Sigmoid colon (tissue), 7 donors: ENCODE measurements at places on chromosomes 11 and 22. TPM values are rescaled to one million over a fixed set of nuclear protein-coding genes. Genes with fewer than 3 reads are reported as not detected.

OR51S1 gene
- not detected for total RNA-seq

ELFN2 gene
- total RNA-seq, result under 0.01 TPM

MYOD1 gene
- total RNA-seq, result not detected

HBB gene
- total RNA-seq, result 7.7 TPM

FGF19 gene
- total RNA-seq, result not detected

VSIG10L2 gene
- not detected for total RNA-seq

DUSP8 gene
- total RNA-seq, result 2.7 TPM

SNX19 gene
- total RNA-seq, result 78.8 TPM

PLAAT2 gene
- total RNA-seq, result 0.71 TPM

PRG2 gene
- not detected for total RNA-seq

KRTAP5-2 gene
- total RNA-seq, result not detected

DNA sequence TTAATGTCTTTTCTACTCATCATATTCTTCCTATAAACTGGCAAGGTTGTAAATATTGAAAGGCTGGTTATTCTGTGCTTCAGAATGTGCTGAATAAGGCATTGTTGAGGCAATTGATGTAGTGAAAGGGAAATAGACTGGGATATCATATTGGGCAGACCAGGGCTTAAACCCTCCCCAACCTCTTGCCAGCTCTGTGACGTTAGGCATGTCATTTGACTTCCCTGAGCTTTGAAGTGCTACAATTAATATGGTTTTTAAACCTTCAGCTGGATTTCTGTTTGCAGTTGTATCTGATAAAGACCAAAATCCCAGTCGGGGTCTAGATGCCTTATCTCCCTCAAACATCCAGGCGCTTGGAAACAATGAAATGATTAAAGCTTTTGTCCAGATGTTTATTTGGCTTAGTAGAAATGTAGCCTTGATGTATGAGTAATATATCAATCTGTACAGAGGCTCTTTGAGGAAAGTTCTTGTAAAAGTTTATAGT, 208.1 kb downstream of the DBX1 start:
- peak overlapping the region; percentile 15 for H3K27ac ChIP-seq
- no peaks in the 10 kb centered on the region for H3K4me1 ChIP-seq
- no peak for DNase-seq
- peaks cover 12% of the 10 kb centered on the region for H3K36me3 ChIP-seq
- H3K27me3 ChIP-seq, result no peaks in the 10 kb centered on the region
- H3K4me3 ChIP-seq, result no peak overlapping the region

DNA sequence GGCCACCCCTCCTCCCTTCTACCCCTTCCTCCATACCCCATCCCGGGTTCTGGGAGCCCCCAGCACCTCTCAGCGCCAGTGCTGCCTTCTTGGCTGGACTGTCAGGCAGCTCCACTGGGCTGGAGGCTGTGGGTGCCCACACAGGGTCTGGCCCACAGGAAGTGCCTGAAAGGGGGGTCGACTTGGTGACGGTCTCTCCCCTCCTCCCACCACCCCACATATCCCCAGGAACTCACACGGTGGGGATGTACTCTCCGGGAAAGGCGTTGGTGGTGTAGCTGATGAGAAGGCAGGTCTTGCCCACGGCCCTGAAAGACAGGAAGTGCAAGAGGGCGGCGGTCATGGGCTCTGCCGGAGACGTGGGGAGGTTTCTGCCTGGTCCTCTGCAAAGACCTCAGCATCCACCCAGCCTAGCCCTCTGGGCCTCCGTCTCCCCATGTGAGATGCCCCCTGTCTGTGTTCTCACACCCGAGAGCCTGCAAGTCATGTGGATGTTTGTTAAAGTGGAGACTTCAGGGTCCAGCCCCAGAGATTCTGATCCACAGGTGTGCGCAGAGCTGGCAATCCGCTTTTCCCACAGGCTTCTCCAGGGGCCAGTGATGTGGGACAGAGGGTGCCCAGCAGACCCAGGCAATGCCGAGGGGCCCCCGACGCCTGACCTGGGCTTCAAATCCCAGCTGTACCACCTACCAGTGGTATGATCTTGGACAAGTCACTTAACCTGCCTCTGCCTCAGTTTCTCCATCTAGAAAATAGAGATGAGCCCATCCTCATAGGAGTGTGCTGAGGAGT, 2.5 kb downstream of the RAC2 start:
- H3K27me3 ChIP-seq, result peaks cover 32% of the 10 kb centered on the region
- H3K4me1 ChIP-seq, result no peaks in the 10 kb centered on the region
- no peak overlapping the region for H3K27ac ChIP-seq

- H3K27ac ChIP-seq, result no peak overlapping the region
- no peaks in the 10 kb centered on the region for H3K36me3 ChIP-seq
- no peaks in the 10 kb centered on the region for H3K27me3 ChIP-seq
Observed at GRCh38 chr11:99814021-99814420, 793.3 kb downstream of the CNTN5 start.

GRCh38 chr11:35354644-35355043, 64.7 kb downstream of the SLC1A2 start:
- no peak overlapping the region for H3K27ac ChIP-seq
- H3K36me3 ChIP-seq, result no peaks in the 10 kb centered on the region
- H3K4me1 ChIP-seq, result peaks cover 2% of the 10 kb centered on the region
- DNase-seq, result no peak
- H3K27me3 ChIP-seq, result no peaks in the 10 kb centered on the region

GRCh38 chr11:2762031-2762380, 62.2 kb upstream of the KCNQ1OT1 start:
- H3K27ac ChIP-seq, result no peak overlapping the region
- H3K27me3 ChIP-seq, result no peaks in the 10 kb centered on the region
- H3K4me1 ChIP-seq, result no peaks in the 10 kb centered on the region
- no peaks in the 10 kb centered on the region for H3K36me3 ChIP-seq
- DNase-seq, result peak; percentile 41

GRCh38 chr22:28237112-28237511, 318.1 kb upstream of the PITPNB start:
- H3K36me3 ChIP-seq, result no peaks in the 10 kb centered on the region
- H3K27ac ChIP-seq, result no peak overlapping the region
- H3K4me3 ChIP-seq, result no peak overlapping the region
- no peak for DNase-seq
- H3K27me3 ChIP-seq, result no peaks in the 10 kb centered on the region

DNA sequence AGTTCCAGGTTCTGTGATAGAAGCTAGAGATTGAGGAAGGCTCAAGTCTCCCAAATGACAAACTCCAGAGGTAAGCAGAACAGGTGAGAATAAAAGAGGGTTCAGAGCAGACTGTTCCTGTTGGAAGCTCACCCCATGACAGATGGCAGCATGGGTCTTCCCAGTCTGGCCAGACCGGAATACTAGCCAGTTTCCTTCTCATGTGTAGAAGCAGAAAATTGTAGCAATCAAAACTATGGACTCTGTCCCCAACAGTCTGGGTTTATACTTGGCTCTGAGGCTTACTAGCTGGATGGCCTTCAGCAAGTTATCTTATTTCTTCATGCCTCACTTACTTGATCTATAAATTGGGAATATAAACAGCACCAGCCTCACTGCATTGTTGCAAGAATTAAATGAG, 494.8 kb downstream of the MN1 start:
- no peak for DNase-seq
- no peaks in the 10 kb centered on the region for H3K27me3 ChIP-seq
- H3K36me3 ChIP-seq, result no peaks in the 10 kb centered on the region
- no peak overlapping the region for H3K4me3 ChIP-seq
- H3K27ac ChIP-seq, result no peak overlapping the region

DNA sequence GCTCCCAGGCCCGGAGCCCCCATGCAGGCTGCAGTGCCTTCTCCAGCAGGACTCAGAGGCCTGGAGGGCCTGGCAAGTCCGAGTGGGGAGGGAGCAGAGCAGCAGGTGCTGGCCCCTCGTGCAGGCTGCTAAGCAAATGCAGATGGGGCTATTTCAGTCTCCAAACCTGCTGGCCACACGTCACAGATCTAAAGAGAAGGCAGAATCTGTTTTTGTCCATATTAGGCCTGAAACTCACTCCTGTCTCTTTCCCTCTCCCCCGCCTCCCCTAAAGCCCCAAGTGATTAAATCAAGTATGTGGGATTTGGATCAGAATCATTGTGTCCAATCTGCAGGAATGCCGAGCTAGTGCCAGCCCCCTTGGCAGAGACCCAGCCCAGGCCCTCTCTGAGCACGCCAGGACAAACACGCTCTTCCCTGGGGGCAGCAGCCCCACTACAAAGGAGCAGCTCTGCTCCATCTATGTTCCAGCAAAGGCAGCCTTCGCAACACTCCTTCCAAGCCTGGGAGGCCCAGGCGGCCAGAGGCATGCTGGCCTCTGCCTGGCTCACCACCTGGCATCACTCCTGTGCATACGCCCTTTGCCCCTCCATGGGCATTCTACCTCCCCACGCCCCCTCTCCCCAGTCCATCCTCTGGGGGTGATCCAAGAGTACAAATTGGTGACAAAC, 26.5 kb downstream of the RPL27A start:
- H3K4me3 ChIP-seq, result no peak overlapping the region
- H3K27me3 ChIP-seq, result no peaks in the 10 kb centered on the region
- H3K27ac ChIP-seq, result peak overlapping the region; percentile 98
- peaks cover 91% of the 10 kb centered on the region for H3K4me1 ChIP-seq
- peak; percentile 98 for DNase-seq

- no peak overlapping the region for H3K4me3 ChIP-seq
- no peaks in the 10 kb centered on the region for H3K36me3 ChIP-seq
- no peak for DNase-seq
- no peaks in the 10 kb centered on the region for H3K27me3 ChIP-seq
Observed at GRCh38 chr11:5065027-5065426, 4.3 kb upstream of the OR52E1 start.

- no peak overlapping the region for H3K27ac ChIP-seq
- H3K4me3 ChIP-seq, result no peak overlapping the region
- no peak for DNase-seq
- peaks cover 18% of the 10 kb centered on the region for H3K4me1 ChIP-seq
- H3K27me3 ChIP-seq, result no peaks in the 10 kb centered on the region
- no peaks in the 10 kb centered on the region for H3K36me3 ChIP-seq
Observed at GRCh38 chr22:29002603-29003002, 59.0 kb downstream of the C22orf31 start.

DNA sequence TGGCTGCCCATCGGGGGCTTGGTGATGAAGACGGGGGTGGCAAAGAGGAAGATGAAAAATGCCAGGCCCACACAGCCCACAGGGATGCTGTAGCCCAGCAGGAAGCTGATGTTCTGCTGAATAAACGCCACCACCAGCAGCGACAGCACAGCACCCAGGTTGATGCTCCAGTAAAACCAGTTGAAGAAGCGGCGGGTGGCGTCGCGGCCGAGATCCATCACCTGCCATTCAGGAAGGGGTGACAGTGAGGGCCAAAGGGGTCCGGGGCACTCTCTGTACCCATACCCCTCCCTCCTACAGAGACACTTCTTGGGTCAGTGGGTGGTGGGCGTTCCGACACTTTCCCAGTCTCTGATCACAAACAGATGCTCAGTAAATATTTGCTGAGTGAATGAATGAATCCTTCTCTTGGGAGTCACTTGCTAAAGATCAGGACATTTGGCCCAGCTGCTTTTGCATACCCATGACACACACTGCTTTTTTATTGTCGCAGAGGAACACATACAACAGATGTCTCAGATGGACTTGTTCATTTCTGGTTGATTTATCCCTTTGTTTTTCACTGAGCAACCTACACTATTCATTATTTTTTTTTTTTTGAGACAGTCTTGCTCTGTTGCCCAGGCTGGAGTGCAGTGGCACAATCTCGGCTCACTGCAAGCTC, 5.2 kb downstream of the SLC15A3 start:
- no peaks in the 10 kb centered on the region for H3K36me3 ChIP-seq
- H3K4me3 ChIP-seq, result no peak overlapping the region
- H3K27me3 ChIP-seq, result no peaks in the 10 kb centered on the region
- peaks cover 17% of the 10 kb centered on the region for H3K4me1 ChIP-seq
- no peak for DNase-seq
- H3K27ac ChIP-seq, result no peak overlapping the region

- H3K4me1 ChIP-seq, result peaks cover 10% of the 10 kb centered on the region
- no peaks in the 10 kb centered on the region for H3K36me3 ChIP-seq
- H3K4me3 ChIP-seq, result no peak overlapping the region
- no peak for DNase-seq
- H3K27me3 ChIP-seq, result no peaks in the 10 kb centered on the region
Observed at GRCh38 chr11:11261629-11262028, 91.4 kb downstream of the CSNK2A3 start.

DNA sequence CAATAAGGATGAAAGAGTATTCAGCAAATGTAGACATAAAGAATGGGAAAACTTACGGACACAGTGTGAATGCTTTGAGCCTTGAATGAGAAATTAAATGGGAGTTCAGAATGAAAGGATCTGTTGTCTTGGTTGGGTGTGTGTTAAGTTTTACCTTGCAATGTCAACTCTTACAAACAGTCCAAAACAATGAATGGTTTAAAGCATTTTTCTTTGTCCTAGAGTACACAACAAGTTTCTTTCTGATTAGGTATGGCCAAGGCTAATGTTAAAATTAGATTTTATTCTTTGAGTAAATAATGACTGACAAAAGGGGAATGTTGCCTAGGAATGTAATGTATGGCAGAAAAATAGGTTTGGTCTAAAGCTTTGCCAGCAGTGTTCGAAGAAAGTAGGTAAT, 2.5 kb downstream of the PTS start:
- H3K36me3 ChIP-seq, result peaks cover 51% of the 10 kb centered on the region
- peaks cover 8% of the 10 kb centered on the region for H3K4me1 ChIP-seq
- H3K27me3 ChIP-seq, result no peaks in the 10 kb centered on the region
- H3K27ac ChIP-seq, result no peak overlapping the region
- no peak overlapping the region for H3K4me3 ChIP-seq
- no peak for DNase-seq

DNA sequence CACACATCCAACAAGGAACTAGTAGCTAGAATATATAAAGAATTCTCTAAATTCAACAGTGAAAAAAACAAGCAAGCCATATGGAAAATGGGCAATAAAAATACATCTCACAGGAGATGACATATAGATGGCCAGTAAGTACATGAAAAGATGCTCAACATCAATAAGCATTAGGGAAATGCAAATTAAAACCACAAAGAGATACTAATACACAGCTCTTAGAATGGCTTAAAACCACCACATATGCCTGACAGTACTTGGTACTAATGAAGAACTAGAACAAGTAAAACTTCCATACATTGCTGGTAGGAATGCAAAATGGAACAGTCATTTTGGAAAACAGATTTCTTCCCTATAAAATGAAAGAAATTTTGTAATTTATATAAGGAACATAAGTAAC, 71.6 kb upstream of the GAB2 start:
- H3K36me3 ChIP-seq, result no peaks in the 10 kb centered on the region
- no peak for DNase-seq
- H3K27me3 ChIP-seq, result no peaks in the 10 kb centered on the region
- no peak overlapping the region for H3K4me3 ChIP-seq

- peaks cover 11% of the 10 kb centered on the region for H3K36me3 ChIP-seq
- no peak for DNase-seq
- H3K27ac ChIP-seq, result no peak overlapping the region
- H3K27me3 ChIP-seq, result no peaks in the 10 kb centered on the region
- no peaks in the 10 kb centered on the region for H3K4me1 ChIP-seq
Observed at GRCh38 chr11:257766-258493, 20.3 kb upstream of the NLRP6 start.

DNA sequence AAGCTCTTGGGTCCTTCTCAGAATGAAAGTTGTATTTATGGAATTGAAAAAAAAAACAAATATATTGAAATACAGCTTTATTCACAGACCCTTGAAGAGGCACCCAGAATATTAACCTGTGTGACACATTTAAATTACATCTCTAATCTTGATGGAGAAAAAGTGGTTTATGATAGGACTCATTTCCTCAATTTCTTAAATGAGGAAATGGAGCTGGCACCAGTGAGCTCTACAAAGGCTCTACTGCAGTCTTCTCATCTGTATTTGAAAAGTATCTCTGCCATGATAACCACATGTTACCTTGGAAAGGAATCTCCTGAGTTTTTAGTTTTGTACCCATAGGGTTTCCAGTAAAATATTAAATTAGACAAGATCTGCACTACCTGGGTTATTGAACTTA, 186.5 kb downstream of the HIPK3 start:
- H3K36me3 ChIP-seq, result no peaks in the 10 kb centered on the region
- H3K4me3 ChIP-seq, result no peak overlapping the region

- no peaks in the 10 kb centered on the region for H3K36me3 ChIP-seq
- no peaks in the 10 kb centered on the region for H3K4me1 ChIP-seq
- no peak overlapping the region for H3K27ac ChIP-seq
- no peak overlapping the region for H3K4me3 ChIP-seq
Observed at GRCh38 chr11:37026326-37026725, 428.3 kb upstream of the RAG2 start.
